ENCODE measurements at places on chromosomes 16 and 17. TPM values are rescaled to one million over a fixed set of nuclear protein-coding genes. Genes with fewer than 3 reads are reported as not detected.

Gene CHST5
- 0.09 TPM for total RNA-seq

Gene CSF3
- not detected for total RNA-seq

Gene CDH16
- total RNA-seq, result not detected

Gene SDR42E2
- total RNA-seq, result 0.28 TPM

Gene MPP2
- total RNA-seq, result 3.2 TPM

Gene ADAM11
- 0.68 TPM for total RNA-seq

Gene GNAO1
- 3.9 TPM for total RNA-seq

Gene NETO2
- total RNA-seq, result 1.4 TPM

Gene RGS11
- total RNA-seq, result 0.54 TPM

Gene PYDC1
- total RNA-seq, result not detected

Gene CPHXL2
- not detected for total RNA-seq

Gene IL17C
- total RNA-seq, result 0.93 TPM

Gene TXNDC11
- 76.3 TPM for total RNA-seq

Gene ERAL1
- 33.7 TPM for total RNA-seq

Gene ORC6
- 6.2 TPM for total RNA-seq

Gene ODAD4
- total RNA-seq, result 0.53 TPM

Gene TLCD3A
- total RNA-seq, result 2.8 TPM

Gene CCDC102A
- 6.1 TPM for total RNA-seq

Gene CSH1
- total RNA-seq, result not detected

Gene SULT1A2
- total RNA-seq, result 0.53 TPM

Gene CRISPLD2
- total RNA-seq, result 2.8 TPM

Gene CYBA
- 456 TPM for total RNA-seq

Gene CCL5
- total RNA-seq, result 124 TPM

Gene GLTPD2
- total RNA-seq, result not detected

Gene SLC12A3
- 0.35 TPM for total RNA-seq

Gene CHST4
- total RNA-seq, result not detected

Gene COL1A1
- total RNA-seq, result 21.0 TPM

Gene SLC22A31
- 0.49 TPM for total RNA-seq

Gene ABCC11
- total RNA-seq, result 0.29 TPM

Gene JPT1
- 33.3 TPM for total RNA-seq

Gene TPSD1
- 0.28 TPM for total RNA-seq

Gene KRTAP4-4
- not detected for total RNA-seq

Gene MYO1C
- 41.5 TPM for total RNA-seq
